Activated CD4-positive, alpha-beta T cell treated with anti-CD3 and anti-CD28 coated beads for 36 hours (primary cell): ENCODE measurements at places on chromosomes 5 and 9. TPM values are rescaled to one million over a fixed set of nuclear protein-coding genes. Genes with fewer than 3 reads are reported as not detected.
A peak's percentile ranks its signal among the peaks of the same experiment; 100 is the strongest.

Gene UBQLN1
- total RNA-seq = 88.3 TPM

DNA sequence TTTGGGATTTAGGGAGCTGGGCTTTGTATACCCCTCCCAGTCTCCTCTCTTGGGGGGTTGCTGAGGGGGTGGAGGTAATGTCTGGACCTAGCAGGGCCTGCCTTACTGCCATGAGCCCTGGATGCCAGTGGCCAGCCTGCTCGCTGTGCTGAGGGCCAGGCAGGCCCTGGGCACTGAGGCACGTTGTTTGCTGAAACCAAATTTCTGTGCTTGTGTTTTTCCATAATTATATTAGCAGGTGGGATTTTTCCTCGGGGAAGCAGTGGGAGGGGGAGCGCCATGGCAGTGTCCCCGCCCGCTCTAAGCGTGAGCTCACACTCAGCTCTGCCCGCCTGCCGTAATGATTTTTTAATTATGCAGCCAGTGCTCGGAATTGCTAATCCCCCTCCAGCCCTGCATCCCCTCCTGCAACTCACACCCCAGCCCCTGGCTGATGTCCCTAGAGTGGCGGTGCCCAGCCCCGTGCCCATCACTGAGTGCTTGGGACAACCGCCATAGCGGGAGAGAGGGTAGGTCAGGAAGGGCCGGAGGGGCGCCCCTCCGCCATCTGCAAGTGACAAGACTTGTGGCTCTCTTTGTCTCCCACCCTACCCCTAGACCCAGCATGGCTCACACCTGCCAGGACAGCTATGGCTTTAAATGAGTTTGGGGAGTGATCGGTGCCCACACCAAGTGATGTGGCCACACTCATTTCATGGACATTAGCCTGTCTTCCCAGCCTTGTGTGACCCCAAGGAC, 20.9 kb downstream of the CXXC5 start:
- DNase-seq = no peak

Gene BTNL8
- total RNA-seq = not detected

GRCh38 chr9:13755551-13755950, 476.1 kb upstream of the MPDZ start:
- no peak for DNase-seq

Gene FOXD4L5
- total RNA-seq = 0.07 TPM

DNA sequence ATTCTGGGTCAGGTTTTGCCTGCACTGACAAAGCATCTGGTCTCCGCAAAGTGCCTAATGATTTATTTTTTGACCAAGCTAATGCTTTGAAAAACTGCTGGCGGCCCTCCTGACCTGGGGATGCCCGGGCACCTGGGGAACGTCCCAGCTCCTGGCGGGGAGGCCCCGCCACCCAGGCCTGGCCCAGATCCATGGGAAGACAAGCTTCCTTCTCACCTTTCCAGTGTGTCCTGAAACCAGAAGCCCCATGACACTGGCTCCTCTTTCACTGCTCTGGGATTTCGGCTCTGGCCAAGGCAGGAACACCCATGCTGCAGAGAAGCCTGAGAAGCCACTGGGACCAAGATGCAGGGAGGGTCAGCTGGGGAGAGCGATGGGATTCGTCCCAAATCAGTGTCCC, 144.1 kb downstream of the SEC61B start:
- DNase-seq = no peak

GRCh38 chr5:168712280-168712924, 133.2 kb upstream of the PANK3 start:
- no peak for DNase-seq

Gene ACTBL2
- total RNA-seq = not detected

Gene CTSV
- total RNA-seq = 0.74 TPM

Gene LECT2
- not detected for total RNA-seq

Gene MYORG
- total RNA-seq = 2.3 TPM

GRCh38 chr5:123075521-123076163, 13.4 kb upstream of the PRDM6 start:
- DNase-seq = no peak

Gene BRD3
- 33.8 TPM for total RNA-seq

GRCh38 chr5:54093081-54093492, 217.3 kb downstream of the ARL15 start:
- no peak for DNase-seq

- DNase-seq = no peak
Measured at GRCh38 chr5:123358751-123359150, 64.5 kb downstream of the CEP120 start.

DNA sequence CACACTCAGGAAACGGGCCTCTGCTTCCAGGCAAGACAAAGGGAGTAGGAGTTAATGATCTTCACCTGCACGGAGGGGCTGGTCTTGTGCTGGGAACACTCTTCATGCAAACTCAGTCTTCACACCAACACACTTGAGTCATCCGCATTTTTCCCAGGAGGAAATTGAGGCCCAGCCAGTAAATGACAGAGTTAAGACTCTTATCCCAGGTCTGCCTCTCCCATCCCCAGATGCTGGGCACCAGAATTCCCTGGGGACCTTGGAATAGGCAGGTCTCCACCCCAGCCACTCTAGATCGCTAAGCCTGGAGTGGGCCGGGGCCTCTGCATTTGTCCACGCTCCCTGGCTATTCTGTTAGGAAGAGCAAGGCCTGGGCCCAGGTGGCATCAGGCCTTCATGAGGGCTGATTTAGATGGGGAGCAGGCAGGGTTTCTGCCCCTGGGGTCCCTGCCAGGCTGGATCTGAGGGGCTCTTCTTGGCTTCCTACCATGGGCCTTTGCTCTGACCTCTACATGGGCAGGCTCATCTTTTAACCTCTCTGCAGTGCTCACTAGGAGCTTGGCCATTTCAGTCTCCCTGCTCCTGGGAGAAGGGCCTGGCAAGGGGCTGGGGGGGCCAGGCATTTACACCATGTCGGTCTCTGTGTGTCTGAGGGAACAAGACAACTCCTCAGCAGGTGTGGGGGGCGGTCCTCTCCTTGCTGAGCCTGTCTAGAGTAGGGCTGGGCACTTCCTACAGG, 77.3 kb downstream of the AMBP start:
- DNase-seq = no peak

Gene LIX1
- not detected for total RNA-seq

DNA sequence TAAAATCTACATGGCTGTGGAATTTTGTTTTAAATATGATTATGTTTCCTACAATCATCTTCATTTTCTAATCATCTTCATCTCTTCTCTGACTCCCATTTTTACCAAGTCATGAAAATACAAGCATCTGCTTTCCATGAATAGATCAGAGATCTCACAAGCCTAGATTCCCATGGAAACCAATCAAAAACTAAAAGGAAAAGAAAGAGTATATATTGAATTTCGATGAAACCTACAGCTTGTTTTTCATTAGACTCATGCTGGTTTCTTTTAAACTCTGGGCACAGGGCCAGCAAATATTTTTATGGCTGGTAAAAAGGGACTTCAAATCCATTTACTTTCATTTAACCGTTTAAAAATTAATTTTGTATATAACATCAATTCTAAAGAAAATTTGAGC, 51.2 kb downstream of the INVS start:
- no peak for DNase-seq

Gene MAP1B
- total RNA-seq = 0.26 TPM

GRCh38 chr9:6944093-6944551, 186.3 kb downstream of the KDM4C start:
- no peak for DNase-seq

- DNase-seq = no peak
Measured at GRCh38 chr5:158499075-158499891, 600.4 kb downstream of the EBF1 start.

GRCh38 chr5:151130922-151131891, 26.4 kb downstream of the ANXA6 start:
- peak; percentile 23 for DNase-seq

Gene SLC6A7
- total RNA-seq = not detected

DNA sequence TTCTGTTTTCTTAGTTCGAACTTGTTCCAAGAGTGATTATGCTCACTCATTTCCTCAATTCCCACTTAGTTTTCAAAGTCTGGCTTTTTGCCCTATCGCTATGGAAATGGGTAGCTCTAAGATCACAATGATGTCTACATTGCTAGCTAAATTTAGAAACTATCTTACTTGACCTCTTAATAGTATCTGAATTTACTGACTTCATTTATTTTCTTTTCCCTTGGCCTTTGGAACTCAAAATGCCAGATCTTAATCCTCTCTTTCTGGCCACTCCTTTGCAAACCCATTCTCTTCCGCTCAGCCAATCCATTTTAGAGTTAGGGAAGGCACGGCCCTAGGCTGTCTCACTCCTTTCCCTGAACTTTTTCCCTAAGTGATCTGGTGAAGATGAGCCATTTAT, 137.0 kb downstream of the FER start:
- DNase-seq = no peak

- no peak for DNase-seq
Measured at GRCh38 chr5:89287964-89288363, 405.0 kb upstream of the MEF2C start.

Gene HRH2
- 16.9 TPM for total RNA-seq

DNA sequence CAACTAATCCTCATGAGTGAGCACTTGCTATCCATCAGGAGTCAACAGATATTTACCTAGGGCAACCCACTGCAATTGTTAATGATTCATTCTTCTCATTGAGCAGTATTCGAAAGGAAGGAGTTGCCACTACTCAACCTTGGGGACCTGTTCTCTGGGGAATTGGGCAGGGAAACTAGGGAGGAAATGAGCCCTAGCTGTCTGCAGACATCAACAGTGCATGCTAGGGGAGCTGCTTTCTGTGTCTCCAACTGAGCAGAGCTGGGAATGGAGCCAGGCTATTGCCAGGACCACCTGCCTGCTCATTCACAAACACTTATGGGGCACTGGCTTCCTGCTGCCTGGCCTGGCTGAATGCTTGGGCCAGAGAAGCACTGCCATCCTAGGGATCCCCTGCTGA, 183.4 kb downstream of the TMEM38B start:
- no peak for DNase-seq

Gene THG1L
- total RNA-seq = 33.8 TPM

DNA sequence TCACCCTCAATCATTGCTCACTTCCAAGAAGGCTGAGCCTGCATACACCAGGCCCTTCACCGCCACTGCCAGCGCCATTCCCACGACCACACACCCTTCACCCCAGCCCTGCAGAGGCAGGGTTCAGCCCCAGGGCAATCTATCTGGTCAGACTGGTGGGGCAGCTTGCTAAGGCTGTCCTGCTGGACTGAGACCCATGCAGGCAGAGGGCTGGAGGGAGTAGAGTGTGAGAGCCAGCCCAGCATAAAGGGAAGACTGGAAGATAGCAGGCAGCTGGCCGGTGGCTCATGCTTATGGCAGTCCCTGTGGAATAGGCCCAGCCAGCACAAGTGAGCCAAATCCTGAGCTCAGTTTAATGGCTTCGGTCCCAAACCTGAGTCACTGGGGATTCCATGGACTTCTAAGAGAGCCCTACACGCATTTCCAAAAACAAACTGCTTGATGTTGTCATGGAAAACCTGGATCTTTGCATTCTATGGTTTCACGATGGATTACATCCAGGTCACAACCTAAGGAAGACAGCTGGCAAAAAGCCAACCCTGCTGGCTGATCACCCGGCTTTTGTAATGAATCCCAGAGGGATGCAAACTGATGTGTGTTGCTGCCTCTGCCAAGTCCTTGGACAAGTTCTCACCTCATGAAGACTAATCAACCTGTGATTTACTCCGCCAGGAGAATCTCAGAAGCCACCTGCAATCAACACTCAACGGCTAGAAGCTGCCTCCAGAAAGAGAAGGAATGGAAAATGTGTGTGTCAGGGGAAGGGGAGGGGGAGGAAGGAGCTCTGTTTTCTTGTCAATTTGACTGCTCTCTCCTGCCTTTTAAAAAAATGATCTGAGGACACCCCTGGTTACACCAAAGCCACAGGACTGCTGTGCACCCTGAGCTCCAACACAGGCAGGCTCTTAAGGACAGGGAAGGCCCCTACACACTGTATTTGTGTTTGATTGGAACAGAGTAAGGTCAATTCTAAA, 143.6 kb downstream of the LHFPL2 start:
- DNase-seq = no peak

- no peak for DNase-seq
Measured at GRCh38 chr5:150239099-150239793, 49.4 kb downstream of the SLC6A7 start.

- no peak for DNase-seq
Measured at GRCh38 chr9:77677397-77677796, 29.3 kb upstream of the GNA14 start.
